ENCODE measurements at places on chromosomes 6 and 20. TPM values are rescaled to one million over a fixed set of nuclear protein-coding genes. Genes with fewer than 3 reads are reported as not detected.

GRCh38 chr20:25148181-25148981, 47.1 kb upstream of the ENTPD6 start:
- peak; percentile 75 for DNase-seq

GRCh38 chr6:88842320-88842719, 121.1 kb downstream of the RNGTT start:
- no peak for DNase-seq

- no peak for DNase-seq
Observed at GRCh38 chr20:17953935-17954334, 14.7 kb downstream of the SNX5 start.

DNA sequence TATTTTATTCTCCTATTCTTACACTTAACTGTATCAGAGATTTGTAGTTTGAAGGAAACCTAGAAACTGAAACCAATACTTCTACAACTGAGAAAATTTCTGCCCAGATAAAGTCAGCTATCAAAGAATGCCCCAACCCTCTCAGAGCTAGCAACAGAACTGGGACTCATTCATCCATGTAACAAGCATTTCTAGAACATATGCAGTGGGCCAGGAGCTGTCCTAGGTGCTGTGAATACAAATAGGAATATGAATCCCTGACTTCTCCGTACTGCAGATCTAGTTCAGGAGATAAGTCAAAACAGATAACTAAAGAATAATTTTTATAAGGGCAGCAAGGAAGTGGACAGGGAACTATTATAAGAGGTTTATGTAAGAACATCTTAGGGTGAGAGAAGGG, 654.1 kb upstream of the NOX3 start:
- DNase-seq = no peak

GRCh38 chr6:91167846-91168245, 581.0 kb upstream of the MAP3K7 start:
- no peak for DNase-seq

- no peak for DNase-seq
Observed at GRCh38 chr20:64247970-64248841, 7.3 kb upstream of the PCMTD2 start.

DNA sequence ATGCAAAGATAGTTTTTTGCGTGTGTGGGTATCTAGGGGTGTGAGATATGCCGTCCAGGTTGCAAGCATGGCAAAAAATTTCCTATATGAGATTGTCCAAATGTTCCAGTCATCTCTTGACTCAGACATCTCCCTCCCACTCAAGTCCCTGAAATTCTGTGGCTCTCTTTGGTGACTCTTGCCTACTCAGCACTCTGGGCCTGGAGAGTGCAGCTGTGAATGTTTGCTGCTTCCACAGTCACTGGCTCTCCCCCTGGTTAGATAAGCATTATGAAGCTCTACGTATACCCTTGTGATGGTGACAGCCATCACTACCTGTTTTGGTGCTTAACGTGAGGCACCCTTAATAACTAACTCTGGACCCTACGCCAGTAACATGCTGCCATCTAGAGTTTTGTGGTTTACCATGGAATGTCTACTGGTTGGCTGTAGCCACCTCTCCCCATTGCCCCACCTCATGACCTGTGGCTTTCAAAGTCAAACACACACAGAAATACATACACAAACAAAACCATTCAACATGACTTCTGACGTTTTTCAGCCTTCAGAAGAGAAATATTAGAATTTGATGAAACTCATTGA, 621.9 kb upstream of the CITED2 start:
- DNase-seq = no peak

GRCh38 chr6:71072508-71072907, 115.6 kb upstream of the B3GAT2 start:
- DNase-seq = no peak

DNA sequence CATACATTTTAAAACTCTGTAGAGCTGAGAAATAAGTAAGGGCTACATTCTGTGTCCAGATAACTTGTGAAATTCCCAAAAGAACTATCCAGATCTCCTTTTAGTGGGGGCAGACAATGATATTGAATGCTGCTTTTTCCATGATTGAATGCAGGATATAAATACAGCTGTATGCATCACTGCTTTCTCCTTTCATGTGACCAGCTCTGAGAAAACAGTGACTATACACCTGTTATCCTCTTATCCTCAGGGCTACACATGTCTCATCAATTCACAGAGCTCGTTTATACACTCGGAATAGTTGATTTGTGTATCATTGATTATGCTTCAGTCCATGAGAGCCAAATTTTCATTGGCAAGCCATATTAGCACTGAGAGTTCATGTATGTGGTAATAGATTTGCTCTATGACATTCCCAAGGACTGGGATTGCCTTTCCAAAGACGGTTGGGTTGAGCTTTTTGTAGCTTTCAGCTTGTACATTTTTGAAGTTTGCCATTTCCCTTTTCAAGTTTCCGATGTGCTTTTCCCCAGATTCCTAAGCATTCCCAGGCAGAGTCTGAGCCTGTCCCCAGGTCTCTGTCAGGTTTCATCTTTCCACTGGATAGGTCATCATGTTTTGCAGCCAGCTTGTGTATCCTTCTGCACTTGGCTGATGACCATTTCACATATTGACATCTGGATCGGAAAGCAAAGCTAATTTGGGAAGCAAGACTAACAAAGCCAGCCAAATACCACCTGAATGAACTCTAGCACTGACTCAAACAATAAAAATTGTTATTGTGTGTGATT, 97.7 kb downstream of the RFX6 start:
- DNase-seq = no peak

DNA sequence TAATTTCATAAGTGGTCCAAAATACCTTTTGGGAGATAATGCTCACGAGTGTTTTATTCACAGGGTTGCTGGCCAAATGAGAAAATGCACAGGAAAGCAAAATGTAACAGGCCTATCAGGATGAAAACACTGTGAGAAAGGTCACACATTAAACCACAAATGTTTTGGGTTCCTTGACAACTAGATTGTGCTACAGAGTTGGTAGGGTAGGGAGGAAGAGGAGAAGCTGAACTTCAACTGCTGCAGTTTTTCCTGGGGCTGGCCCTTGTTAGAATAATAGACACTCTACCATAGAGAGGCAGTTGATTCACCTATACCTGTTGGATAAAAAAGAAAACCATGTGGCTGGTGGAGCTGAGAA, 28.1 kb upstream of the PAQR8 start:
- no peak for DNase-seq

DNA sequence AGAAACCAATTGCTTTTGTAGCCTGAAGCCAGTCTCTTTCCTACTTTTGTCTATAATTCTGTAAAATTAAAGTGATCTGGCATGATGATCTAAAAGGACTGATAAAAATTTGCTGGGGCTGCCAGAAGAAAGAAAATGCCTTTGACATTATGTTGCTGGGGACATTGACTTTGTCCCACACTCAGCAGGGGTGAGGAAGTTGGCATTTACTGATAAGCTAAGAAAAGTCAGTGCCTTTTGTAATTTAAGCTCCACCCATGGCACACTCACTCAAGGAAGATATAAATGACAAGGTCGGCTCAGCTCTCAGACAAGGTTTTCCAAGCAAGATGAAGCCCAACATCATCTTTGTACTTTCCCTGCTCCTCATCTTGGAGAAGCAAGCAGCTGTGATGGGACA, at the start of gene SEMG1:
Gene SEMG1, plus strand, starts transcription at position 309 of the 400 bp plus-strand sequence. Its CDS starts 21 bp downstream, at position 330.
- DNase-seq = no peak

DNA sequence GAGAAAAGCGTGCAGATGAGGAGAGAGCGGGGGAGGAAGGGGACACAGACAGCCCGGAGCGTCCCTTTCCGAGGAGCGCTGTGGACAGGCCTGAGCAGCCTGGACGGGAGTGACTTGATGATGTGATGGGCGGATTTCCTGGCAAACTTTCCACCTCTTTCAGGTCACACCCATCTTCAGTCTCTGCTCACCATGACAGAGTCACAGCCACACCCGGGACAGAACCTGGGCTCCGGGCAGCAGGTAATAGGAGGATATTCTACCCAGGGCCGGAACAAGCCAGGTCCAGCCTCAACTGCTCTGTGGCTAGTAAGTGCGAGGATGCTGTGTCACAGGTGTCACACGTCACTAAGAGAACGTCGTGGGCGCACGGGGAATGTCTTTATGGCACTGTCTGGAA, 84.3 kb downstream of the THBS2 start:
- DNase-seq = no peak

- DNase-seq = no peak
Observed at GRCh38 chr20:20761301-20761700, 48.9 kb upstream of the RALGAPA2 start.

GRCh38 chr6:122799916-122800686, 11.0 kb downstream of the SMPDL3A start:
- no peak for DNase-seq

- no peak for DNase-seq
Observed at GRCh38 chr20:47800623-47801022, 15.3 kb upstream of the SULF2 start.

DNA sequence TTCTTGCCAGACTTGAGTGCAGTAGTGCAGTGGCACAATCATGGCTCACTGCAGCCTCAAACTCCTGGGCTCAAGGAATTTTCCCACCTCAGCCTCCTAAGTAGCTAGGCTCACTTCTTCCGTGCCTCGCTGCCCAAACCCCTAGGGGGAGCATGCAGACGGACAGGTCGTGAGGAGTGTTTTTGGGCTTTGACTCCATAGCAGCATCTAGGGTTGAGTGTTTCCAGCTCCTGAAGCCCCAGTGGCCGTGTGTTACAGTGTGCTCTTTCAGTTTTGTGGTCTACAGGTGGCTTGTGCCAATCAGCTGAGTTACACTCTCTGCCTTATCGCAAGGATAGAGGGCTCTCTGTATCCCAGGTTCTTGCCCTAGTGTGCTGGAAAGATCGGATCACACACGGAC, 33.4 kb downstream of the NCOA3 start:
- no peak for DNase-seq

DNA sequence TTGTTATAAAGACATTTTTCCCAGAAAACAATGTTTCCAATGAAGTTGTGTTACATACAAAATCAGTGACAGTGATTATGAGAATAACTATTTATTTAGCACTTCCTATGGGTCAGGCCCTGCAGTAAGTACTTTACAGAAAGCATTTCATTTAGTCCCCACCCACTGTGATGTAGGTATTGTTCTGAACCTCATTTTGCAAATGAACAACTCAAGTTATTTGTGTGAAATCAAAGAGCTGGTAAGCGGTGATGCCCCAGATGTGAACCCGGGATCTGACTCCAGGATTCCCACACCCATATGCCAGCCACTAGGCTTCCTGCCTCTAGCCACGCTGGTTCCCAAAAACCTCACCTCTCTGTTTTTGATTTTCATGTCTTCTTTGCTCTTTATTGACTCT, 30.9 kb downstream of the FAXC start:
- no peak for DNase-seq

GRCh38 chr20:59577037-59577808, 27.1 kb upstream of the PHACTR3 start:
- no peak for DNase-seq

DNA sequence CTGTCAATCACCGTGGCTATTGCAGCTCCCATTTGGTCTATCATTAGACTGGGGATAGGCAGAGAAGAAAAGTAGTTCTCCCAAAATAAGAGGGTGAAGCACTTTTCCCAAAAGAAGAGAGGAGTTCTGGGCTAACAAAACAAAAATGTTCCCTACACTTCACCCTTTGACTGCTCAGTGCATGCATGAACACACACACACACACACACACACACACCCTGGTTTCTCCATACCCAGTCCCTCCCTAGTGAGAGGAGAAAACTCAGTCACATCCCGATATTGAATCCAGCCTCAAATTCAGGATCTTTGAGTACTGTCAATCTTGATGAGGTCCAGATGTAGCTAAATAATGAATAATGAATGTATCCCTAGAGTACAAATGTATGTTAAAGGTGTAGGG, 4.6 kb upstream of the TBPL1 start:
- DNase-seq = no peak

DNA sequence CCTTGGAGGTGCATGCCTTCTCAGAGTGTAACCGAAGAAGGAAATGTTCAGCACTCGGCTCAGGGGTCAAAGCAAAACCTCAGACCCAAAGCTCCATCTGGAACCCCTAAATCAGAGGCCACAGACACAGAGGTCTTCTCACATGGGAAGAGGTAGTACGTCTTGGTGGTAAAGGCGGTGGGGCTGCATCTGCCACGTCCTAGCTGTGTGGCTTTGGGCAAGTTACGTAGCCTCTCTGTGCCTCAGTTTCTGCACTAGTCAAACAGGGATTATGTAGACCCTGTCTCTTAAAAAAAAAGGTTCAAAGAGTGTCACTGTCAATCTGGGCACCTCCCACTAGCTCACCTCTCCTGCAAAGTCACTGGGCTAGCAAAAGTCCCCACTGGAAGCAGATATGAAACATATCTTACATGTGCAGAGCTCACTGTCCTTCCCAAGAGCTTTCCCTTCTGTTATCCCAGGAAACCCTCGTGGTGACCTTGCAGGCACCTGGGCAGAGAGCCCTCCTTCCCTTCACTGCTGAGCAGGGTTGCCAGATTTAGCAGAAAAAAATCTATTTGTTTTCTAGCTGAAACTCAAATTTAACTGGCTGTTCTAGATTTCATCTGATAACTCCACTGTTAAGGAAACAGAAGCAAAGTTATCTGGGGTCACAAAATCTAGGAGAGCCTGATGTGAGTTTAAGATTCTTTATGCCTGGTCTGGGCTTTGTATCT, 18.0 kb upstream of the NAA20 start:
- no peak for DNase-seq

DNA sequence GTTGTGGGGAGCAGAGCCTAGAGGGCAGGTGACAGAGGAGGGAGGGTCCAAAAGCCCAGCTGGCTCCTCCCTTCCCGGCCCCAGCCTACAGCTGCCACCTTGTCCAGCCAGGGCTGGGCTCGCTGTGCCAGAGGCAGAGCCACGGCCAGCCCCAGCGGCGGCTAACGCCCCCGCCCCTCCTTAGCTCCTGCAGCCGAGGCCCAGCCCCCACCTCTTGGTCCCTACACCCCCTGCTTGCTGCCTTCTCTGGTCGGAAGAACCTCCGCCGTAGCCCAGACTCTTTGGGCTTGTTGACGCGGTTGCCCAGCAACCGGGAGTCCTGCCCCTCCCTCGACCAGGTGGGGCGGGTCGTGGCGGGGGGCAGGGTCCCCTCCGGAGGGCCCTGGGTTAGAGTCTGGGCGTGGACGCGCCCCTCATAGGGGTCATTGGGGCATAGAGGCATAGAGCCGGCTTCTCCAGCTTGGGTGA, 521 bp upstream of the LKAAEAR1 start:
- no peak for DNase-seq

- DNase-seq = no peak
Observed at GRCh38 chr6:14284969-14285590, 167.5 kb downstream of the CD83 start.

GRCh38 chr6:63572747-63573075, 431 bp downstream of the LOC128125822 start:
- no peak for DNase-seq

GRCh38 chr6:145209272-145209671, 526.0 kb downstream of the EPM2A start:
- no peak for DNase-seq

Gene SUMO4
- total RNA-seq = 0.67 TPM

Gene RHAG
- 1.3 TPM for total RNA-seq

Gene PGBD1
- 1.8 TPM for total RNA-seq

Gene DSP
- total RNA-seq = 229 TPM

Gene TP53TG5
- not detected for total RNA-seq

Gene DEF6
- 2.2 TPM for total RNA-seq

Gene CDSN
- not detected for total RNA-seq

Gene PAK1IP1
- 9.0 TPM for total RNA-seq

Gene DCDC2
- total RNA-seq = not detected

Gene CUL7
- 9.0 TPM for total RNA-seq

Gene EPPIN
- total RNA-seq = not detected

Data from right atrium auricular region (tissue), 2 donors.